H9 (cell line): ENCODE measurements at places on chromosomes 4 and X. TPM values are rescaled to one million over a fixed set of nuclear protein-coding genes. Genes with fewer than 3 reads are reported as not detected.
A peak's percentile ranks its signal among the peaks of the same experiment; 100 is the strongest.

DNA sequence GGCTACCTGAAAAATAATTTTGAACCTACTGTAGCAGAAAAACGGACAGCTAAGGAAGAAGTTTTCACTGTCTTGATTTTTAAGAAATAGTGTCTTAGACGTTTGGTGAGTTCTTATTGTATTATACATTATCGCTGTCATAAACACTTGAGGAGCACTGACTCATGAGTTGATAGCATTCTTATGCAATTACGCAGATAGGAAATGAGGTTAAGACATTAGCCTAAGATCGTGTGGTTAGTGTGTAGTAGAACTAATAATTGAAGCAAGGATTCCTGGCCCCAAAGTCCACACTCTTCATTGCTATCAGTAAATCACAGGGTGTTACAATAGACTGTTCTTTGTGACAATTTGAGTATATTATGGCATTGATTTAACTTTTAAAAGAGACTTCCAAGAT lies 238.1 kb downstream of the ARAP2 start:
- no peaks in the 10 kb centered on the region for H3K27me3 ChIP-seq
- no peak overlapping the region for H3K27ac ChIP-seq

DNA sequence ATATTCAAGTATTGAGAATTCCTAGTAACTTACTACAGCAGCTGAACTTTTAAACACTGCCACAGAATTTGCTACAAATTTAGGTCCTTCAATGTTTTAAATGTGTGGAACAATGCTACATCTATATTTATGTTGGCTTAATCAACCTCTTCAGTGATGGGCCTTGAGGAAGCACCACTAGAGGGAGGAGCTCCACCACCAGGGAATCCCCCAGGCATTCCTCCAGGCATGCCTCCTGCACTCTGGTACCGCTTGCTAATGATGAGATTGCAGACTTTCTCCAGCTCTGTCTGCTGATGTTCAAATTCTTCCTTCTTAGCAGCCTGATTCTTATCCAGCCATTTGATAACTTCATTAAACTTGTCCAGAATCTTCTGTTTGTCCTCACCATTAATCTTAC lies 190.8 kb downstream of the HTR2C start:
- H3K4me3 ChIP-seq = no peak overlapping the region
- peaks cover 3% of the 10 kb centered on the region; the same call in 1 of the 2 replicates for H3K4me1 ChIP-seq
- no peak overlapping the region for H3K27ac ChIP-seq
- H3K27me3 ChIP-seq = no peaks in the 10 kb centered on the region

DNA sequence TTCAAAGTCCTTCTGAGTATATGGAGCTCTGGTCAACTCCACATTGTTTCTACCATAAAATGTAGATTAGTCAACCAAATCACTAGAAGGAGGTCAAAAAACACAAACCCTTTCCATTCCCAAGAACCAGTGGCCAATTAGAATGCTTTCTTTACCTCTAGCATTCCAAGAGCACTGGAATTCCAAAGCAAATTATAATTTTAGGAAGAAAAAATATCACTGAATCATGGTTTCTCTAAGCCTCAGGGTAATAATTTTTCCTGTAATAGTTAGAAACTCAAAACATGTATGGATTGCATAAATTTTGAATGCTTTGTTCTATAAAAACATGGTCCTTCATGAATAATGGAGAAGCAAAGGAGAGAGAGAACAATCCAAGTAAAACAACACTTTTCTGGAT lies 39.5 kb downstream of the LEF1 start:
- no peaks in the 10 kb centered on the region for H3K4me1 ChIP-seq
- H3K4me3 ChIP-seq = no peak overlapping the region
- no peaks in the 10 kb centered on the region for H3K36me3 ChIP-seq
- DNase-seq = no peak

GRCh38 chr4:153341575-153342090 lies 2.9 kb upstream of the MND1 start:
- DNase-seq = no peak
- 0 out of 2 replicates have a peak, but pooled peaks cover 2% of the 10 kb centered on the region for H3K4me1 ChIP-seq
- peaks cover 4% of the 10 kb centered on the region; the same call in 1 of the 2 replicates for H3K36me3 ChIP-seq
- no peak overlapping the region for H3K4me3 ChIP-seq

DNA sequence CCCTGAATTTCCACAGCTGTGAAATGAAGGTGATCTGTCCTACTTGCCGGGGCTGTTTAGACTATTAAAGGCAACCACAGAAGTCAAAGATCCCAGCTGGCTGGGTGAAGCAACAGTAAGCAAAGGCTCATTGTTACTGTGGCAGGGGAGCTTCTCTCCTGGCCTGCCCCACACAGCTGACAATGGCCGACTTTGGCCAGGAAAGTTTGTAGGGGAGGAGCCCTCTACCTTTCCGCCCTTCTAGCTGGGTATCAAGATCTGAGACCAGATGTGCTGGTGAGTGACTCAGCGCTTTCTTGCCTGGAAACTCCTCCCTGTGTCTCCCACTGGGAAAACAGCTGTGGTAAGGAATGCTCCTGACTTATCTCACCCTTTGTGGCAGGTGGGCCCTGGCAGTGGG lies 21.1 kb downstream of the RASSF6 start:
- no peak overlapping the region for H3K4me3 ChIP-seq
- peaks cover 2% of the 10 kb centered on the region; the same call in 1 of the 2 replicates for H3K4me1 ChIP-seq
- H3K36me3 ChIP-seq = no peaks in the 10 kb centered on the region
- DNase-seq = peak; percentile 82

The POU3F4 gene
- 0.20 and 0.35 TPM in 2 replicates for total RNA-seq

DNA sequence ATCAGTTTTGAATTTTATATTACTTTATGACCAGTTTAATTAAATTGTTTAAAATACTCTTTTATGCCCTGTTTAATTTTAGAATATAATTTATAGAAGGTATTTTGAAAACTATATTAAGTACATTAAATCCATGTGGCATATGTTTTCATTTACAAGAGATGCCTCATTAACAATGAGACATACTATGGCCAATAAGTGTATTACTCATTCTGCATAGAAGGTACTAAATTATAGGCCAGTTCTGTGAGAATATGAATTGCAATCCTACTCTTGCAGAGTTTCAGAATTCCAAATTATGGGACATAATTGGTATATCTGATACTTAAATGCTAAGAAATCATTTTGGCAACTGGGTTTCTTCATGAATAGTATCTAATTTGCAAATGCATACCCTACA lies 951.1 kb downstream of the FAT4 start:
- no peaks in the 10 kb centered on the region for H3K27me3 ChIP-seq
- DNase-seq = no peak
- no peak overlapping the region for H3K4me3 ChIP-seq
- no peak overlapping the region for H3K27ac ChIP-seq

The TLR3 gene
- total RNA-seq = 0.92 and 0.97 TPM in 2 replicates

The UGT2B17 gene
- not detected in 2 replicates for total RNA-seq

The NUDT6 gene
- 3.9 and 4.0 TPM in 2 replicates for total RNA-seq

- peaks cover 3% of the 10 kb centered on the region; the same call in 1 of the 2 replicates for H3K4me1 ChIP-seq
- no peaks in the 10 kb centered on the region for H3K27me3 ChIP-seq
- no peak overlapping the region for H3K4me3 ChIP-seq
- DNase-seq = peak; percentile 15
- no peaks in the 10 kb centered on the region for H3K36me3 ChIP-seq
- no peak overlapping the region for H3K27ac ChIP-seq
Observed at GRCh38 chr4:5933996-5934831, 41.3 kb upstream of the CRMP1 start.

The MXD4 gene
- 24.1 and 25.4 TPM in 2 replicates for total RNA-seq
